NCI-H226 (cell line): ENCODE measurements at places on chromosomes 1 and 21.

DNA sequence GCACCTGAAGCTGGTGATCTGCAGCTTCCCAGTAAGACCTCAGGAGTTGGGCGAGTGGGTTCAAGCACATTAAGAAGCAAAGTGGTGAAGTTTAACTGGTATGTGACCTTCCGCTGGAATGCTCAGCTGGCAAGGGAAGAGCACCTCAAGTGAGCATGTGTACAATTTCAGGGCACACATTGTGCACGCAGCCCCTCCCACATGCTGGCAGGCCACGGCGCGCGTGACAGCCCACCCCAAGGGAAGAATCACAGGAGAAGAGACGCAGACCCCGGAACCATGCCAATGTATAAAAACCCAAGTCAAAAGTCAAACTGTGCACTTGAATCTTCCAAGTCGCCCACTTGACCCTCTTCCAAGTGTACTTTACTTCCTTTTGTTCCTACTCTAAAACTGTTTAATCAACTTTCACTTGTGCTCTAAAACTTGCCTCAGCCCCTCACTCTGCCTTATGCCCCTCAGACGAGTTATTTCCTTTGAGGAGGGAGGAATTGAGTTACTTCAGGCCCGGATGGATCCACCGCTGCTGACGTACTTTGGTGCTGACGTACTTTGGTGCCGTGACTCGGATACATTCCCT, 20.0 kb downstream of the LRRC3 start:
- DNase-seq, result no peak

- DNase-seq, result peak; percentile 11
Measured at GRCh38 chr1:244865028-244865371, 657 bp upstream of the HNRNPU start.

DNA sequence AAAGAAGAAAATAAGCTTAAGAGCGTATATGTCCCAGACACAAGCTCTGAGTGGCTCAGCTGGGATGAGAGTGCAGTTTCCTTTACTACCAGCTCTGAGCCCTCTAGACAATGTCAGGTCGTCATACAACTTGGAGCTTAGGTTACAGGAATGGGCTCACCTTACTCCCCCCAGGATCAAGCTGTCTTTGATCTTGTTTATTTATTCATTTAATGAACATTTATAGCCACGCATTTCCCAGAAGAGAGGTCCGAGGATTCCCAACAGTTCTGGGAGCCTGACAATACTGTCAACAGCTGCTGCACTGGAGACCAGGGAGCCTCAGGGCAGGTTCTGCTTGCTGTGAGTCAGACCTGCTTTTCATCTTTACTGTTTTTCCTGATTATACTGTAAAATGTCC, 378.9 kb downstream of the PLPP3 start:
- peak; percentile 4 for DNase-seq

- DNase-seq, result no peak
Measured at GRCh38 chr1:244019982-244020485, 31.0 kb upstream of the ZBTB18 start.

GRCh38 chr21:44325386-44326271, 13.6 kb downstream of the CFAP410 start:
- DNase-seq, result no peak

DNA sequence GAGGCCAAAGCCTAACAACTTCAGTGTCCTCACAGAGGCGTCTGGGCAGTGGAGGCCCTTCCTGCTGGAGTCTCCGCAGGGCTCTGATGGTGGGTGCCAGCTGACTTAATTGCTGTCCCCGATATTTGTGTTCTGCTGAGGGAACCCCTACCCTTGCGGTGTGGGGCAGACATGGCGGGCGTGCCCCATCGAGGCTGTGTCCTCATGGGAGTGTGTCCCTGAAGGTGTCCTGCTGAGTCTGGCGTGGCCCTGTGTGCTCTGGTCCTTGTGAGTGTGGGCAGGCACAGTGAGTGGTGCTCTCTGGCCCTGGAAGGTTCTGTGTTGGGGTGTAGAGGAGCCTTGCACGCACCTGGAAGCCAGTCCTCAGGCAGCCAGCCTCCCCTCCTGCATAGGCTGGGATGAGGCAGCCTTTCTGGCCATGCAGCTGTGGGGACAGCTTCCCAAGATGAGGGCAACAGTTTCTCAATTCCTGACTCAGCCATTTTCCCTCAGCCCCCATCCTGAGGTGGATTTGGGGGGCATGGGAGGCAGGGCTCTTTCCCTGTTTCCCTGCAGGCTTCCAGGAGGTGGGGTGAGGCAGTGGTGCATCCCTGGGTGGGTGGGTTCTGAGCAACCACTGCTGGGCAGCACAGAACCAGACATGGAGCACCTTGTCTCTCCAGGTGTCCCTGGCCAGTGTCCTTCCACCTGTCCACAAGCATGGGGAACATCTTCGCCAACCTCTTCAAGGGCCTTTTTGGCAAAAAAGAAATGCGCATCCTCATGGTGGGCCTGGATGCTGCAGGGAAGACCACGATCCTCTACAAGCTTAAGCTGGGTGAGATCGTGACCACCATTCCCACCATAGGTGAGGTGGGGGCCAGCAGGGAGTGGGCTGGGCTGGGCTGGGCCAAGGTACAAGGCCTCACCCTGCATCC, 6.5 kb downstream of the C1orf35 start:
- DNase-seq, result no peak

DNA sequence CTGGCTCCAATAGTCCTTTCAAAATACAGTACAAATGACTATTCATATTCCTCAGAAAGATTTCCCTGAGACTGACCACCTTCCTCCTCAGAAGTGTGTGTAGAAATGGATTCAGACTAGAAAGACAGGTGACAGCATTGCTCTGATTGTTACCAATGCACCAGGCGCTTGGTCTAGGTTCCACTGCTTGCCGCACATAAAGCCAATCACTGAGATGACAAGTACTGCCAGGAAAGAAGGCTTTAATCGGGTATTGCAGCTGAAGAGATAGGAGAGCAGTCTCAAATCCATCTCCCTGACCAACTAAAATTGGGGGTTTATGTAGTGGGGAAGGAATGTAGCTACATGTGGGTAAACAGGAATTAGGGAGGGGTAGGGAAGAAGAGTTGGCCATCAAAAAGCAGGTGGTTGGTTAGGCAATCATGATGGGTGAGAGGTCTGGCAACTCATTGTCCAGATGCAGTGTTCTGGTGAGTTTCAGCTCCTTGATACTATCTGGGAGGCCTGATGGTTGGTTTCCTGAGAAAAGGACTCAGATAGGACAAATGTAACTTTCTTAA, 98.0 kb downstream of the KCNH1 start:
- DNase-seq, result no peak

- DNase-seq, result no peak
Measured at GRCh38 chr1:209456878-209457277, 126.6 kb upstream of the CAMK1G start.

- DNase-seq, result peak; percentile 67
Measured at GRCh38 chr1:70361727-70362398, 7.3 kb upstream of the ANKRD13C start.

DNA sequence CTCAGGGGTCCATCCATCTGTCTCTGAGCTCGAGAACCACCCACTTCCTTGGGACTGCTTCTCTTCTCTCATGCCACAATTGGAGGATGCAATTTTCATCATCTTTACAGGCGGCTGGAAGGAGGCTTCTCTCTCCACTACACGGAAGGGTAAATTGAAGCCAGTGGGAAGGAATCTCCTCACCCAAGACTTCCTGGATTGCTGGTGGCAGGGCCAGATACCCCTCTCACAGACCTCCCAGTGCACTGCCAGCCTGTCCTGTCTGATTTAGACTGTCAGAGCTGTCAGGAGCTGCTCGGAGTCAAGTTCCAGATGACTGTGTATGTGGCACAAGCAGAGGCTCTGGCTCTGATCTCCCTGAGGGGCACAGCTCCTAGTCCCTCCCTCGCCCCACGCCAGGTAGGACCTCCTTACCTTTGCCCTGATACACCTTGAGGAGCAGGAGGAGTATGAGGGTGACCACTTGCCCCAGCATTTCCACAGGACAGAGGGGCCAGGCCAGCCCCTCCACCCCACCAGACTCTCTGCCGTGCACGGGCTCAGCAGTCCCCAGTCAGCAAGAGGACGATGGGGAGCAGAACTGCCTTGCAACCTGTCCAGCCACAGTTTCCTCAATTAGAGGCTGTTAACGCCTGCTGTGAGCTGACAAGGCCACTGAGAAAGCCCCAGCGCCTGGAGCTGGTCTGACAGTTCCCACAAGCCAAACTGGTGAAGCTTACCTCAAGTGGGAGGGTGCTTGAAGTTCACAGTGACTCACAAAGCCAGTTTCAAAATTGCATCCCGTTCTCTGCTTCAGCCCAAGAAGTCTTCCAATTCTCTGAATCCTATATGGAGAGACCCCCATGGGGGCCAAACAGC, at the start of gene CD244:
CD244 (minus strand) TSS at position 685 of the 858 bp plus-strand sequence; CDS start at position 475, 210 bp downstream.
- DNase-seq, result peak; percentile 61

- no peak for DNase-seq
Measured at GRCh38 chr1:6653436-6654290, 29.0 kb downstream of the THAP3 start.

- DNase-seq, result no peak
Measured at GRCh38 chr1:169473347-169473746, 12.4 kb downstream of the SLC19A2 start.

DNA sequence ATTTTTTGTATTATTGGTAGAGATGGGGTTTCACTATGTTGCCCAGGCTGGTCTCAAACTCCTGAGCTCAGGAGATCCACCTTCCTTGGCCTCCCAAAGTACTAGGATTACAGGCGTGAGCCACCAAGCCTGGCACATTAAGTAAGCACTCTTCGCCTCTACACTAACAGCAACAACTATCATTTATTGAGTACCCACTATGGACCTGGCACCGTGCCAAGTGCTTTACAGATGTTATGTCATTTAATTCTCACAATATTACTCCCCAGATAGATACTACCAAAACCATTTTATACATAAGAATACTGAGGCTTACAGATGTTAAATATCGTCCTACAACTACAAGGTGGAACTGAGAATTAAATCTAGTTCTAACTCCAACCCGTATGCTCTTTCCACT, 50.1 kb downstream of the TUT4 start:
- no peak for DNase-seq

DNA sequence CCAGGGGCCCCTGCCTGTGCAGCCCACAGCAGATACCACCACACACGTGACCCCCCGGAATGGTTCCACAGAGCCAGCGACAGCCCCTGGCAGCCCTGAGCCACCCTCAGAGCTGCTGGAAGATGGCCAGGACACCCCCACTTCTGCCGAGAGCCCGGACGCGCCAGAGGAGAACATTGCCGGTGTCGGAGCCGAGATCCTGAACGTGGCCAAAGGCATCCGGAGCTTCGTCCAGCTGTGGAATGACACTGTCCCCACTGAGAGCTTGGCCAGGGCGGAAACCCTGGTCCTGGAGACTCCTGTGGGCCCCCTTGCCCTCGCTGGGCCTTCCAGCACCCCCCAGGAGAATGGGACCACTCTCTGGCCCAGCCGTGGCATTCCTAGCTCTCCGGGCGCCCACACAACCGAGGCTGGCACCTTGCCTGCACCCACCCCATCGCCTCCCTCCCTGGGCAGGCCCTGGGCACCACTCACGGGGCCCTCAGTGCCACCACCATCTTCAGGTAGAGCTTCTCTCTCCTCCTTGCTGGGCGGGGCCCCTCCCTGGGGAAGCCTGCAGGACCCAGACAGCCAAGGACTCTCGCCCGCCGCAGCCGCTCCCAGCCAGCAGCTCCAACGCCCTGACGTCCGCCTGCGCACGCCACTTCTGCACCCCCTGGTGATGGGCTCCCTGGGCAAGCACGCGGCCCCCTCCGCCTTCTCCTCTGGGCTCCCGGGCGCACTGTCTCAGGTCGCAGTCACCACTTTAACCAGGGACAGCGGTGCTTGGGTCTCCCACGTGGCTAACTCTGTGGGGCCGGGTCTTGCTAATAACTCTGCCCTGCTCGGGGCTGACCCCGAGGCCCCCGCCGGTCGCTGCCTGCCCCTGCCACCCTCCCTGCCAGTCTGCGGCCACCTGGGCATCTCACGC, 51.0 kb downstream of the COL18A1 start:
- no peak for DNase-seq

DNA sequence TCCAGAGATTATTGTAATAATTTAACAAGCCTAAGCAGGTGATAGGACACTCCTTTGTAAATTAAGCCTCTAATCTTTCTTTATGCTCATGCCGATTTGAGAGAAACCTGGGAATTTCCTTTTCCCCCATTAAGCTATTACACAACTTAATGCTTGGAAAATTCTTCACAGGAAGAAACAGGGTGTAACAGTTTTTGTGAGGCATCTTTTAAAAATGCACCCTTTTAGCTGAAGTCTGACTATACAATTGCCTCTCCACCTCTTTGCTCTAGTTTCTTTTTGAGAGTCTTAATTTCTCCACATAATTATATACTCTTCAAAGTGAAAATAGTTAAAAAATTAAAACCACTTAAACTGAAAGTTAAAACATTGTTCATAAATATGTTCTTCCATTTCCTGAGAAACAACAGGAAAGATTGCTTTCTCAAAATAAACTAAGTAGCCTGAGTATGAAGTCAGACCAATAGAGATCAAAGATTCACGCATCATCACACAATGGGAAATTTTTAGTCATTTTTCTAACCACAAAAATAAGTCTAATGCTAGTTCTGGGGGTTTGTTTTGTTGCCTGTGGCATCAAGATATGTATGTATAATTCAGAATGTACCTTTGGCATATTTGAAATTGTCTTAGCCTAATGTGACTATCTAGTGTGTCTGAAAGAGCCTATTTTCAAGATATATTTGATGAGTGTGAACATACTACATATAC, 34.7 kb downstream of the LRRC8D start:
- peak; percentile 67 for DNase-seq

GRCh38 chr1:176522310-176522845, 59.4 kb downstream of the PAPPA2 start:
- no peak for DNase-seq

- DNase-seq, result no peak
Measured at GRCh38 chr1:225877580-225877979, 4.6 kb downstream of the TMEM63A start.

- DNase-seq, result no peak
Measured at GRCh38 chr1:194028002-194028401, 841.6 kb upstream of the B3GALT2 start.

GRCh38 chr1:164223378-164223777, 335.6 kb upstream of the PBX1 start:
- DNase-seq, result no peak

DNA sequence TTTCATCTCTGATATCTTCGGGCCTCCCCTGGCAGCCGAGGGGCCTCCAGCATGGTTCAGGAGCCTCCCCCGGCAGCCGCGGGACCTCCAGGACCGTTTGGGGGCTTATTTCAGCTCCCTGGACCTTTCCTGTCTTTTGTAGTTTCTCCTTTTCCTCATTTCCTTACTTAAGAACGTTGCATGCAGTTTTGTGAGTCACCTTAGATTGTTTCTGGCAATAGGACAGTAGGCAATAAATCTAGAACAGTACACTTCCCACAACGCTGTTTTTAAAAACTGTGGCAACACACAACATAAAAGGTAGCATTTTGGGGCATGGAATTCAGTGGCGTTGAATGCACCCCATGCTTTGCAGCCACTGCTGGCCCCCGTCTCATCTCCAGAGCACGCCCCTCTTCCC, 24.4 kb downstream of the FAAP20 start:
- DNase-seq, result no peak

- DNase-seq, result no peak
Measured at GRCh38 chr21:27771938-27772483, 805.1 kb upstream of the ADAMTS5 start.

GRCh38 chr1:205038132-205038786, 4.8 kb upstream of the CNTN2 start:
- no peak for DNase-seq

GRCh38 chr1:236795757-236796667, 920 bp downstream of the MTR start:
- no peak for DNase-seq

GRCh38 chr1:147542569-147542897, 1.2 kb downstream of the BCL9 start:
- no peak for DNase-seq
